Activated T-cell treated with anti-CD3 and anti-CD28 coated beads, Interleukin-2, amount 50 U/mL, for 24 hours (primary cell): ENCODE measurements at places on chromosomes 3 and 15.

- peaks cover 5% of the 10 kb centered on the region for H3K4me1 ChIP-seq
- no peak overlapping the region for H3K4me3 ChIP-seq
- no peaks in the 10 kb centered on the region for H3K27me3 ChIP-seq
Observed at GRCh38 chr3:177378168-177378567, 180.9 kb upstream of the TBL1XR1 start.

- H3K4me1 ChIP-seq, result no peaks in the 10 kb centered on the region
- H3K27me3 ChIP-seq, result no peaks in the 10 kb centered on the region
- no peak overlapping the region for H3K27ac ChIP-seq
- no peak for DNase-seq
- no peak overlapping the region for H3K4me3 ChIP-seq
Observed at GRCh38 chr15:70034596-70034995, 63.1 kb downstream of the TLE3 start.

DNA sequence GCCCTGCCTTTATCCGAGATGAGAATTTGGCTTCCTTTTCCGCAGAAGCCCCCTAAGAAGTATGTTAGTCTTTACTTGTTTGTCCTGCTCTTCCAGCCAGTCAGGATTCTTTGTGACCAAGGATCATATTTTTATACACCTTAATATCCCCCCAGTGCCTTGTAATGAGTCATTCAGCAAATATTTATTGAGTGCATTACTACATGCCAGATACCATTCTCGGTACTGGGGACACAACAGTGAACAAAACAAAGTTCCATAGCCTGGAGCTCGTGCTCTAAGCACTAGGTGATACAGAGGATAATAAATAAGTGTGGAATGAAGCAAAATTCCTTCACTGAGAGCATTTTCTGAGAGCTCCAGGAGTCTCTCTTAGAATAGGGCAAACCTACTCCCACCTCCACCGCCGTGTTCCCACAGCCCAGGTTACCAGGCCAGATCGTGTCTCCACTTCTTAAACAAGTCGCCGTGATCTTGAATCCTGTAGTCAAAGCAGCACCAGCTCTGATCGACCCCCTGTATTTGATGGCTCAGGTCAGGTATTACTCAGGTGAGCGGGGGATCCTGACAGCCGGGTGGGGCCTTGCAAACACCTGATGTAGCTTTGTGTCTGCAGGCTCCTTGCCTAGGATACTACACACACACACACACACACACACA lies 18.5 kb downstream of the TTC21A start:
- H3K4me3 ChIP-seq, result no peak overlapping the region
- no peak for DNase-seq
- peaks cover 20% of the 10 kb centered on the region for H3K4me1 ChIP-seq
- H3K36me3 ChIP-seq, result no peaks in the 10 kb centered on the region

- no peak overlapping the region for H3K27ac ChIP-seq
- no peaks in the 10 kb centered on the region for H3K36me3 ChIP-seq
- no peak for DNase-seq
- no peak overlapping the region for H3K4me3 ChIP-seq
- H3K4me1 ChIP-seq, result no peaks in the 10 kb centered on the region
Observed at GRCh38 chr15:71699977-71700376, 110.4 kb upstream of the NR2E3 start.

DNA sequence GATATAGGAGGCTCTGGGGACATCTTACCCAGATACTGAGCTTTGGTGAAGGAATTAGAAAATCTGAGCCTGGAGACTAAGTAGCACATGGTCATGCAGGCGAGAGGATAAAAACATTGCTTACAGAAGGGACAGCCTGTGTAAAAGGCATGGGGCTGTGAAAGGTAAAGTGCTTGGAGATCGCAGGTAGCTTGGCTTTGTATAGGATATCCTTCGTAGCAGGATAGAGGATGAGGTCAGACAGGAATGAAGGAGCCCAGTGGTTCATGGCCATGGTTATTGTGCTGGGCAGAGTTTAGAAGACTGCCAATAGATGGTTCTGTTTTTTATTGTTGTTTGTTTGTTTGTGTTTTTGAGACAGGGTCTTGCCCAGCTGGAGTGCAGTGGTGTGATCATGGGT lies 82.5 kb downstream of the SLMAP start:
- no peak overlapping the region for H3K4me3 ChIP-seq
- peaks cover 10% of the 10 kb centered on the region for H3K4me1 ChIP-seq
- H3K36me3 ChIP-seq, result peaks cover 15% of the 10 kb centered on the region
- DNase-seq, result no peak
- H3K27ac ChIP-seq, result no peak overlapping the region

GRCh38 chr15:99895956-99896311 lies 162.7 kb upstream of the LYSMD4 start:
- no peaks in the 10 kb centered on the region for H3K27me3 ChIP-seq
- no peaks in the 10 kb centered on the region for H3K36me3 ChIP-seq
- no peak overlapping the region for H3K27ac ChIP-seq
- no peaks in the 10 kb centered on the region for H3K4me1 ChIP-seq
- H3K4me3 ChIP-seq, result no peak overlapping the region
- no peak for DNase-seq

- no peaks in the 10 kb centered on the region for H3K27me3 ChIP-seq
- peaks cover 9% of the 10 kb centered on the region for H3K4me1 ChIP-seq
- H3K36me3 ChIP-seq, result no peaks in the 10 kb centered on the region
- DNase-seq, result no peak
Observed at GRCh38 chr3:142276781-142277180, 51.4 kb upstream of the GK5 start.

GRCh38 chr3:155385896-155386625 lies 92.6 kb upstream of the STRIT1 start:
- H3K27ac ChIP-seq, result no peak overlapping the region
- H3K4me3 ChIP-seq, result no peak overlapping the region
- no peak for DNase-seq
- no peaks in the 10 kb centered on the region for H3K36me3 ChIP-seq
- no peaks in the 10 kb centered on the region for H3K4me1 ChIP-seq

DNA sequence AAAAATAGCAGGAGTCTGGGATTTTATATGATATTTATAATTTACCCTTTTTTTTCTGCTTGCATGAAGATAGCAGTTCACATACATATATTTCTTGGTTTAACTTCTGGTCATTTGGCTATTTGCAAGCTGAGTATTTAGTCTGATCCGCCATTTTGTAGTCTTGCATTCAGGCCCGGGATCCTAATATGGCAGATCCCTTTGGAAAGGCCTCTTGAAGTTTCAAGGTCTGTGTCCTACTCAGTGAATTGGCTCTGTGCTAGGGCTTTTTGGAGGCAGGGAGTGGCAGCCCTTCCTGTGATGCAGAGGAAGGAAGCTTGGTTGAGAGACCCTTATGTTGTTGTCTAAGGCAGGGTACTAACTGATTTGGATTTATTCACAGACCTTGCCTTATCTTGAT lies 2.9 kb downstream of the SNRPN start:
- H3K4me3 ChIP-seq, result peak overlapping the region; percentile 41
- peaks cover 53% of the 10 kb centered on the region for H3K36me3 ChIP-seq
- peaks cover 21% of the 10 kb centered on the region for H3K4me1 ChIP-seq
- DNase-seq, result no peak

- H3K27ac ChIP-seq, result no peak overlapping the region
- no peak overlapping the region for H3K4me3 ChIP-seq
Observed at GRCh38 chr15:63497642-63498467, 6.5 kb upstream of the USP3 start.

DNA sequence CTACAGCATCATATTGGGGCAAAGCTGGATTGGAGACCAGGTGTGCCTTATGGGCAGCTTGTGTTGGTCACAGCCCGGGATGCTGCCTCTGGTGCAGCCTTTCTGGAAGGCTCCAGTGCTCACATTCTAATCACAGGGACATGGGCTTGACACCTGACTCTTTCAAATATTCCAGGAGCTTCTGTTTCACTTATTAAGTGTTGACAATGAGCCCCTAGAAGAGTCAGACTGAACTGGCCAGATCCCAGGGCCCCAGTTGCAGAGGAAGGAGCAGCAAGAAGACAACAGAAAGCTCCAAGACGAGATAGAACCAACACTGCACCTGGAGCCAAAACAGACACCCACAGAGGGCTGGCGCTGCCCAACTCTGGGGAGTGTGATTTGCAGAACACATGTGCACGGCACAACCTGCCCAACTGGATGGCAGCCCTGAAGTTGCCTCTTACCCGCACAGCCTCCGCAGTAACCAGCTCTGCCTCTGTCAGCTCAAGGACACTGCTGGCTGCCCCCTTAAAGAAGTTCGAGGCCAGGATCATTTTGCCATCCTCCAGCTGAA lies 30.3 kb downstream of the ALDH1L1 start:
- no peak overlapping the region for H3K4me3 ChIP-seq
- H3K27ac ChIP-seq, result no peak overlapping the region
- H3K27me3 ChIP-seq, result no peaks in the 10 kb centered on the region
- DNase-seq, result peak; percentile 15
- no peaks in the 10 kb centered on the region for H3K4me1 ChIP-seq
